ENCODE measurements at places on chromosomes 5 and 9.

GRCh38 chr9:89036891-89037290 is 45.6 kb downstream of the S1PR3 start:
- DNase-seq = no peak

GRCh38 chr9:29928072-29928471 is 2354.8 kb upstream of the C9orf72 start:
- no peak for DNase-seq

- DNase-seq = peak; percentile 53
Measured at GRCh38 chr5:56951126-56951945, 587 bp downstream of the MIER3 start.

DNA sequence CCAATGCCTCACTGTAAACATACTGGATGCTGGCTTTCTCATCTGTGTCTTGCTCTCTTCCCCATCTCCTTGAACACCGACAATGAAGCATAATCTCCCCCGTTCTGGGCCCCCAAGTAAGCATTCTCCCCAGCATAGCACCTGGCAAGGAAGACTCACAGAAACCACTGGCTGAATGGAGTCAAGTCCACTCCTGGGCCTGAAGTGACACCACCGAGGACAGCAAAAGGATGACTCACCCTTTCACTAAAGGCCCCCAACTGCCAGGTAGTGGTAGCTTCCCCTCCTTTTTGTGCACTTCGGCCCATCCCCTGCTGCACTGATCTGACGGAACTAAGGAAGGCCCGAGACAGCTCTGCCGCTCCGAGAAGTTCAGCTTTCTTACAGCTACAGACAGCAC is 9.4 kb downstream of the VDAC1 start:
- DNase-seq = no peak

- DNase-seq = no peak
Measured at GRCh38 chr5:78364005-78364404, 3.6 kb downstream of the SCAMP1 start.

- DNase-seq = no peak
Measured at GRCh38 chr5:167356374-167356773, 935.1 kb upstream of the WWC1 start.

DNA sequence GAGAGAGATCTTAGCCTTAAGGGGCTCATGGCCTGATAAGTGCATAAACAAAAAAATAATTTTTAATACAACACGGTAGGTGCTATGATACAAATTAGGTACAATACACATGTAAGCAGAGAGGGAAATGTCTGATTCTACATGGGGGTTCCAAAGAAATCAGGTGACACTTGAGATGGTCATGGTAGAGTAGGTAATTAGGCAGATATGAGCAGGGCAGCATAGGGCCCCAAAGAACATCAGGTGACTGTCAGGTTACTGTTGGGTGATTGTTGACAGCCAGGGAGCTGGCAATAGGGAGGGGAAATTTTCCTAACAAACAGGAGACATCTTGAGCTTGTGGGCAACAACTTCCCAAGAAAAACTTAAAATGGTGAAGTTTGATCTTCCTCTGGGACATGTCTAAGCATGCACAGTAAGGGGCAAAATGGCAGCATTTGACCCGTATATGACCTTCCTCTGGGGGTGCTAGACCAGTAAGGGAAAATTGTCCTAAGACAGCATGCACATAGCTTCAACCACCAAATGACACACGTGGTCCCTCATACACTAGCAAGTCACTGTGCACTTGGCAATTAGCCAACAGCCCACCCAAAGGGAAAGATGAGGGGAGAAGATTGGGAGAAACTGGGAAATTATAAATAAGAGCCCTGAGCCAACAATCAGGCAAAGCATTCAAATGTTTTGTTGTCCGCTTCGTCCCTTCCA is 37.3 kb upstream of the TENT4A start:
- no peak for DNase-seq

DNA sequence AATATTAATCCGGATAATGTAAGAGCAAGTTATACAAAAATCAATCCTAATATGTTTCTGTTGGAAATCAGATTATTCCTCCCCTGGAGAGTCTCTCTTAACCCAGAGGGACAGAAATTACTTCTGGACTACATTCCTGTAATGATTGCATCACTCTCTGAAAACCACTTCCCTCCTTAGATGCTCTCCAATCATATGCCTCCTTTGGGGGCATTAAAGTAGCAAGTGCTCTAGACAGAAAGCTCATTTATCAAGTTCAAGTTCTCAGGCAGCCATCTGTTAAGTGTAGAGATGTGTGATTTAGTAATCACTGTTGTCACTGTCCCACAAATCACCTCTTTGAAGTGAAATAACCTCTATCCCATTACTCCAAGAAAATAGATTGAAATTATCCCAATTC is 247.1 kb downstream of the SLCO4C1 start:
- peak; percentile 79 for DNase-seq

- no peak for DNase-seq
Measured at GRCh38 chr9:125337236-125337635, 75.6 kb downstream of the GAPVD1 start.

DNA sequence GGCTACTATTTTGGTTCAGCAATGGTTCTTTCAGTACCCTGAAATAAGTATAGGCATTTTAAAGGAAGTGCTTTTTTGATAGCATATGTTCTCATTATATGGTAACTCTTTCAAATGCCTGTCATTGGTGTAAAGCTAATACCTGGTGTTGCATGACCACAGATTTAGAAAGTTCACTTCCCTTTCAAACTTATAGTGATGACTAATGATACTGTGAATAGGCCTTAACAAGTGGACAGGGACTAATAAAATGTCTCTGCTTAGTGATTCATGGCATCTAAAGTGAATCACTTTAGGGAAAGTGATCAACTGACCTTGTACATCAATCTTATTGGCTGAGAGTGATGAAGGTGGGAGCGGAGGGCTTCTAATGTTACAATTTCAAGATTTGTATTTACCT is 21.6 kb downstream of the MRPL22 start:
- DNase-seq = no peak

DNA sequence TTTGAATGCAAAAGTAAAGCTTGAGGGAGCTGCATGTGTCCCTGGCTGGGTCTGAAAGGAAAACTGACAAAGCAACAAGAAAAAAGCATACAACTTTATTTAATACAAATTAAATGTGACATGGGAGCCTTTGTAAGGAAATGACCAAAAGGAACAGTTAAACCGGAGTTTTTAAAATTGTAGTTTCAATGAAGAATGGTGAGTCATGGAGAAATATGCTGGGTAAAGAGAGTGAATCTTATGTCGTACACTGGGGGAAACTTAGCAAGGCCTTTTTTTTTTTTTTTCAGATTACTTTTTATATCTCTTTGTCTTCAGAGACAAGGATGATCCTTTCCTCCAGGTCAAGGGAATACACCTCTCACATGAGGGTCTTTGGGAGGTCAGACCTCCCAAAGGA is 50.1 kb upstream of the FBXL17 start:
- no peak for DNase-seq

DNA sequence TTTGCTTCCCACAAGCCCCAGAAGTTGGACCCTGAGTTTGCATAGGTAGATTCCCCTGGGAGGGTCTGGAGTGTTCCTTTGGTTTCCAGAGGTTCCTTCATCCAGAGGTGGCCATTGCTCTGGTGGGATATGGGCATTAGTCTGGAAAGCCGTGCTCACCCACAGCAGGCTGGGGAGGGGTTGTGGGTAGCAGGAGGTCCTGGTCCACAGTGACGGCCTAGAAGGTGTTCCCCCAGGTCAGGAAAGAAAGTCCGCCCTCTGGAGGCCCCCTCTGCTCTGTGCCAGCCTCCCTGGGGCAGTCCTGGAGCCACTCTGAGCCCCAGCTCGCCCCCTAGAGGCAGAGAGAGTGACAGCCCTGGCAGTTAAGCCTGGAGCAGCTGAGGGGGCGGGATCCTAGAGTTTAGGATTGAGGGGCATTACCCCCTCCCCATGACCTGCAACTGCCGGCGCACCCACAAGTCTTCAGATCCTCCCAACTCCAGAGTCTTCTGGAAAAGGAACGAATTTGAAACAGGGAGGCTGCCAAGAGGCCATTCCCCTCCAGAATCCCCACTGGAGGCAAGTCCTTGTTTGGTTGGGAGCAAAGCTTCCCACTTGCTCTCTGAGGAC is 36.8 kb downstream of the NDST1 start:
- DNase-seq = peak; percentile 59
